ENCODE measurements at places on chromosomes 7 and 10. TPM values are rescaled to one million over a fixed set of nuclear protein-coding genes. Genes with fewer than 3 reads are reported as not detected.
A peak's percentile ranks its signal among the peaks of the same experiment; 100 is the strongest.

DNA sequence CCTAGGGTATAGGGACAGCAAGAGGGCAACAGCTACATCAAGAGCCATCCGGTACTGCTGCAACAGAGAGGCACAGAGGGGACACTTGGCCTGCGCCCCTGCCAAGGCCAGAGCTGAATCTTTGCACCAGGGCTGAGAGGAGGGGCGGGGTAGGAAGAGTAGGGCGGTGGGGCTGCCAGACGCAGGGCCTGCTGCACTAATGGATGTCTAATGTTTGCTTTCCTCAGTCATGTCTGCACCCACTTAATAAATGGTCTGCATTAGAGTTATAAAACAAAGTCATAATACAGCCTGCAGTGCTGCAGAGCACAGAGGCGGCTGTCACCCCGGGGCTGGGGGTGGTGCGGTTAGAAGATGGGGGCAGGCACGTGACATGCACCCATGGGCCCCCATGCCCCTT, 42.2 kb upstream of the SLC29A3 start:
- DNase-seq: no peak

- no peak for DNase-seq
These were observed 3.7 kb downstream of the SEMA4G start for GRCh38 chr10:100972904-100973535.

DNA sequence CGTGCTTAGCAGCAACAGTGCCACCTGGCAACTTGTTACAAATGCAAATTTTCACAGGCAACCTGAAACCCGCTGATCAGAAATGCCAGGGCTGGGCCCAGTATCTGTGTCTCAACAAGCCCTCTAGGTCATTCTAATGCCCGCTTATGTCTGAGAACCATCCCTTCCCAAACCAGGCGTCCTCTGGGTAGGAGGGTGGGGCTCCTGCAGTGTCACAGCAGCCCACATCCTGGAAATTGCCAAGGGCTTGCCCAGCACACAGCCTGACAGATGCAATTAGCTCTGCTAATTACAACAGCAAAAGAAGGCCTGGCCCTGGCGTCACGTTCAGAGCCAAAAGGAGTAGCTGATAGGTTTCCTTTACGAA, 15.9 kb downstream of the ITPRIP start:
- DNase-seq: no peak

Gene ADAMTS14
- polyA plus RNA-seq: 13.0 TPM

GRCh38 chr7:7505915-7506314, 29.8 kb downstream of the COL28A1 start:
- no peak for DNase-seq

GRCh38 chr10:62831346-62831745, 15.2 kb upstream of the EGR2 start:
- no peak for DNase-seq

DNA sequence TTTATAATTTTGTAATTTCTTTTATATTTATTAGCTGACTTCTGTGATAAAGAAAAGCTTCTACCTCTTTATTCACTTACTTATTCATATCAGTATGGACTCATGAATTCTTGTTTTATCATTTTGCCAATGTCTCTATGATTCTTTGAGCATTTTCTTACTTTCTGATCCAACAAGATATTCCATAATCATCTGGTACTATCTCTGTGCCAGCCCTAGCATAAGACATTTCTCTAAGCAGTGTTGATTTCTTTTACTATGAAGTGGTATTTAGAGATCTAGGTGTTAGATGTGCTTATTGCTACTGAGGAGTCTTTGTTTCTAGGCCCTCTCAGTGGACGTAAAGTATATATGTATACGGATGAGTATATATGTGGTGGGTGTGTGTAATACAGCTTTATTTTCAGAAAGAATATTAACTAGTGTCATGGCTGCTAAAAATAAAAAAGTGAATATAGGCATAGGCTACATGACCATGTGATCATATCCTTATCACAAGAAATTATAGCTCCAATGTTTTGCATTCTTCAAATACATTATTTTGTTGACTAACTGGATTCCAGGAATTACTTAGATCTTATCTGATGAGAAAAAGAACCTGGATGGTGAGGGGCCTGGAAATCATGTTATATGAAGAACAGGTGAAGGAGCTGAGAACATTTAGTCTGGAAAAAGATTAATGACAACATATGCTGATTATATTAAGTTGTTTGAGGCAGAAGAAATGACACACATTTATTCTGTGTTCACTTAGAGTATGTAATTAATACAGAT, 13.1 kb downstream of the PHTF2 start:
- DNase-seq: no peak

- no peak for DNase-seq
These were observed 79.8 kb downstream of the ABI1 start for GRCh38 chr10:26780793-26781601.

DNA sequence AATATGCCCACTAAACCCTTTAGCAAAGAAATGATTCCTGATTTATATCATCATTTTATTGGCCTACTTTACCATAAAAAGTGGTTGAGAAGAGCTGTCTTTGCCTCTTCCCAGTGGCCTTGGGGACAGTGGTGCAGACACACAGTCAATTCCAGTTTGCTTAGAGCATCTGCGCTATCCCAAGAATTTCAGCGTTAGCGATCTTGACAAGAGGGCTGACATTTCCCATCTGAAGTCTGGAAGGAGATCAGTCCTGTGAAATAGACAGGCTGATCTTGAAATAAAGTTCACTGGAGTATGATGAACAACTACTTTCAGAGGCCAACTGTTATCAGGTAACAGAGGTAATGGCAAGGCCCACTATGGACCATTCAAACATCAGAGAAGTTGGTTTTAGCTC, 475.3 kb upstream of the NRP1 start:
- DNase-seq: no peak

GRCh38 chr7:148753224-148753623, 54.5 kb downstream of the CUL1 start:
- no peak for DNase-seq

DNA sequence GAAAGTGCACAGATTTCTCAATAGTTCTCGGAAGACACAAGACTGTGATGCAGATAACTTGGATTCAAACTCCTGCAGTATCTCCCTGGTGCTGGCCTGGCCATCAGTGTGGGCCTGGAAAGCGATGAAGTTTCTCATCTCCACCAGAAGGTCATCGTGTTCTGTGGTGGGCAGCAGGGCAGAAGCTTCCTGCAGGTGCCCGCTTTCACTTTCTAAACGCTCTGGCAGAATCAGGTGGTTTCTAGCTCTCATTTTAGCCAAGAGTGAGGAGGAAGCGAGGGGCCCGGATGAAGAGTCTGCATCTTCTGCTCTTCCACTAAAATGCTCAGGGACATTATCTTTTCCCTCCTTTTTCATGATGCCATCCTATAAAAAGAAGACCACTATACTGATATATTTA, 63.0 kb upstream of the DRGX start:
- no peak for DNase-seq

GRCh38 chr10:123496375-123496774, 169.8 kb upstream of the GPR26 start:
- peak; percentile 49 for DNase-seq

Gene ZNF679
- not detected for polyA plus RNA-seq

Gene NME8
- polyA plus RNA-seq: 0.41 TPM

Gene ASZ1
- polyA plus RNA-seq: not detected

Gene SLC39A12
- polyA plus RNA-seq: not detected

DNA sequence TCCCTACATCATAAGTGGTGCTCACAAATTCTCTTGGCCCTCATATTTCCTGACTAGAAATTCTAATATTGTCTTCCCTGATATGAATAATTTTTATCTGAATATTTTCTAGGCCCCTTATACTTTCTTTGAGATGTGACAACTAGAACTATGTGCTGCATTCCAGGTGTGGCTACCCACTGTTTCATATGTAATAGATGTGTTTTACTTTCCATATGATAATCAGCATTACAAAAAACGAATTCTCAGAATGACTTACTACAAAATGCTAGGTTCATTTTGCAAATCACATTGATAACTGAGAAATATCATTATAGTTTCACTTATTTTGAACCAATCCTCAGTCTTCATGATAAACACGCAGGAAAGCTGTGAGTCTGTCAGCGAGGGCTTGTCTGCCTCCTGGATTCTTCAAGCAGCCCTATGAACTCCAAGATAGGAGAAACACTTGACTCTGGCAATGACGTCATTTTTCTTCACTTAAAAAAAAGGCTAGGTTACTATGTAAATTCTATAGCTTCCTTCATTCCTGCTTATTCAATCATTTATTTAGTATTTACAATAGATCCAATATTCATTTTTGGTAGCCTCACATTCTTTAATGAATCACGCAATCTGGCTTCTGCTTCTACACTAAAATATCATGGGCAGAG, 4.6 kb downstream of the WEE2 start:
- DNase-seq: no peak

All from muscle of back (tissue), 13 donors.